ENCODE measurements at places on chromosomes 4 and X.
A peak's percentile ranks its signal among the peaks of the same experiment; 100 is the strongest.

DNA sequence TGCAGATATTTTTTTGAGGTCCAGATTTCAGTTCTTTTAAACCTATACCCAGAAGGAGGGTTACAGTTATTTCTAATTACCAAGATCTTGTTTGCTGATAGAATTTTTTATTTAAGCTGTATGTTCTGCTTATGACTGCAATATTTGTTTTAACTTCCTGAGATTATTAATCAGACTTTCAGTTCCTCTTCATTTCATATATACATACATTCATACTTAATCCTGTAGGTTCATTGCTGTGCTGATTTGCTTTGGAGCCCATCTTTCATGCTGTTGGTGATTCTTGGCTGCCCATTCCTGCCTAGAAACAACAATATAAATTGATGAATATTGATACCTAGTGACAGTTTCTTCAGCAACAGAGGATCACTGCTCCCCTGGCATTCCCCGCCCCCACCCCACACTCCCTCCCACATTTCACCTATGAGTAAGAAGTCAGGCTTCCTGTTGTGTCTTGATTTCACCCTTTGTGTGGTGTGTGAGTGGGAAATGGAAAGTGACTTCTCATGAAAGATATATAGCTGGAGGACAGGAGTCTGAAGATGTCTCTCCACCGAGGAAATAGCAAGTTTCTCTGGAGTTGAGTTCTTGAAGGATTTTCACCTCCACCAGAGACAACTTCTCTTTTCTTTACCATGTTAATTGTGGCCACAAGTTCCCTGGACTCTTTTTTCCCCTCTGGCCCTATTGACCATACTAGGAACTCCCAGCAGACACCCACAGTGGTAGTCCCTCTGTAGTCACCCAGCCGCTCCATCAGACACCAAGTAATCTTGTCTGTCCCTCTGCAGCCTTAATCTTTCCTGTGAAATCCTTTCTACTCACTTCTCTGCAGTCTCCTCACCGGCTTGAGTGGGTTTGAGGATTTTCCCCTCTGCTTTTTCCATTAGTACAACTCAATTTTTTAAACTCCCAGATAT is 118.4 kb downstream of the ASB9 start:
- no peak for DNase-seq

GRCh38 chr4:16026160-16026761 is 57.6 kb downstream of the PROM1 start:
- peak; percentile 69 for DNase-seq

- DNase-seq: no peak
Measured at GRCh38 chrX:31356275-31357212, 284.7 kb upstream of the FTHL17 start.

- no peak for DNase-seq
Measured at GRCh38 chr4:7295197-7295910, 103.0 kb downstream of the SORCS2 start.

DNA sequence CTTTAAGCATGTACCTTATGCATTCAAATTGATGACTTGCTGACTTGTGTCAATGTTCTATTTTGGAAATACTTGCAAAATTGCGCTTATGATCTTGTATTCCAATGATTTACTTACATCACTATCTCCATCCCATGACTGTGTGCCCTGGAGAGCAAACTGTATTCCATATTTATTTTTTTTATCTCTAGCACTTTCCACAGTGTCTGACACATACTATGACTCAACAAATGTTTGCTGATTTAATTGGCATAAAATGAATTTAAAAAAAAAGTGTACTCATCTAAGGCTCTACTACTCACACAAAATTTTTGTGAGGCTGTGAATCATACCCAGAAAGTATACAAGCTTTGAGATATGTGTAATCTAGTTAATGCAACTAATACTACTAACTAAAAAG is 1066.8 kb upstream of the ADGRL3 start:
- no peak for DNase-seq

DNA sequence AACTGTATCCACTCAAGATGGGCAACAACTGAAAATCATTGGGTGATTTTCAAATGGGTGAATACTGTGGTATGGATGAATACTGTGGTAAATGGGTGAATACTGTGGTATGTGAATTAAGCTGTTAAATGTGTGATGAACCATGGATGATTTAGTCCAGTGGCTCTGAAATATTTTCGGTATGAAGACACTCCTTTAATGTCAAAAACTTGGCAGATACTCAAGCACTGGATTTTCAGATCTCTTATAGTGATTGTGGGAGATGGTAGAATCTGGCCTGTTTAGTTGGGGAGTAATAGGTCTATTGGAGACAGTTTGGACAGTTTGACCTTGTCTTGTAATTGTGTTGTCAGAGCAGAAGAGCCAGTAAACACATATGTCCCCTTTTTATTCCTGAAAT is 45.7 kb downstream of the SSX7 start:
- no peak for DNase-seq

- no peak for DNase-seq
Measured at GRCh38 chr4:16082426-16083240, 1.2 kb downstream of the PROM1 start.

- no peak for DNase-seq
Measured at GRCh38 chrX:12865359-12865758, 1.5 kb upstream of the TLR7 start.

- DNase-seq: no peak
Measured at GRCh38 chr4:7004331-7004730, 38.8 kb upstream of the TADA2B start.

GRCh38 chr4:74311696-74312313 is 3.5 kb downstream of the EPGN start:
- DNase-seq: peak; percentile 56

- DNase-seq: no peak
Measured at GRCh38 chr4:92381616-92382015, 77.8 kb downstream of the GRID2 start.

DNA sequence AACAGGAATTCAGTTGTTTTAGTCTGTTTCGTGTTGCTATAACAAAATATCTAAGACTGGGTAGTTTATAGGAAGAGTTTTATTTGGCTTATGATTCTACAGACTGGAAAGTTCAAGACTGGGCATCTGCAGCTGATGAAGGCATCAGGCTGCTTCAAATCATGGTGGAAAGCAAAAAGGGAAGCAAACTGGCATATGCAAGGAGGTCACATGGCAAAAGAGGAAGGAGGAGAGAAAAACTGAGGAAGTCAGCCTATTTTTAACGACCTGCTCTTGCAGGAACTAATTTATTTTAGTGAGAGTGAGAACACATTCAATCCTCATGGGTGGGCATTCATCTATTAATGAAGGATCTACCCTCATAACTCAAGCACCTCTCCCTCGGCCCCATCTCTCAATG is 363.1 kb upstream of the HS3ST1 start:
- DNase-seq: no peak

- no peak for DNase-seq
Measured at GRCh38 chr4:16824278-16824806, 74.1 kb downstream of the LDB2 start.

GRCh38 chr4:107908377-107908776 is 23.0 kb upstream of the CYP2U1 start:
- DNase-seq: no peak

GRCh38 chrX:43661521-43662240 is 5.6 kb downstream of the MAOA start:
- no peak for DNase-seq

- no peak for DNase-seq
Measured at GRCh38 chr4:88908521-88908920, 148.5 kb downstream of the FAM13A start.

GRCh38 chrX:48636776-48637175 is 39.5 kb downstream of the WDR13 start:
- DNase-seq: no peak

DNA sequence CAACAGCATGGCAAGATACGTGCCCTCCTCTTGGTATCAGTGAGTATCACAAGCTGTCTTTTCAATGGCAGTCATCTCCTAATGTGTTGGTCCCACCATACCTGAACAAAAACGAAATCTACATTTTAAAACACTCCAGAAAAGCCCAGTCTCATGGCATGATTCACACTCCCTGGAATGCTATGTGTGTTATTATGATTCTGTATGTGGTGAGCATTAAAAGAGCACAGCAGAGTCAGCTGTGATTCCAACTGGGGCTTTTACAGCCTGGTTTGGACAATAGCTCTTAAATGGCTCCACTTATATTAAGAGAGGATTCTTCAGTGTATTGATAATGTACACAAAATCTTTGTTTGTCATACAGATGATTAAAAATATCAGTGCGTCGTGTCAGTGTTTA is 274.1 kb upstream of the GK2 start:
- DNase-seq: no peak

- DNase-seq: no peak
Measured at GRCh38 chrX:118825227-118825626, 1.6 kb downstream of the ZCCHC12 start.

DNA sequence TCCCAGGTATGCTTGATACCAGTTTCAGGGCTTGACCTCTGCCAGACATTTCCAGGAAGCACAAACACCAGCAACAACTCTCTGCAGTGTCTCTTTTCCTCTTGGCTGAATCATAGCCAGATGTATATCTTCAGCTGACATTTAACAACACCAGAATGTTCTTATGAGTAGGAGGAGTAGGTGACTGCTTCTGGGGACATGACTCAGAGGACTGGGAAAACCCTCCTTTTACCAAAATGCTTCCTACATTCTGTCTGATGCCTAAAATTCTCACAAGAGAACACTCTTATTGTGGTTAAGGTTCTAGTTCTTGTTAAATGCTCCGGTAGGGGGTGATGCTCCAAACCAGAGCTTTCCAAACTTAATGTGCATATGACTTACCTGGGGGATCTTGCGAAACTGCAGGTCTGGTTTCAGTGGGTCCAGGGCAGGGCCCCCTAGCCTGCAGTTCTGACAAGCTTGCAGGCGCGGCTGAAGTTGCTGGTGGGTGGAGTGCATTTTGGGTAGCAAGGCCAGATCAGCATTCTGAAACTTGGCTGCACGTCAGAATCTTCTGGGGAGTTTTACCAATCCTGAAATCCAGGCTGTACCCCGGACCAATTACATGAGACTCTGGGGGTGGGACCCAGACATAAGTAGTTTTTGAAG is 329.3 kb upstream of the RPS6KA3 start:
- no peak for DNase-seq

DNA sequence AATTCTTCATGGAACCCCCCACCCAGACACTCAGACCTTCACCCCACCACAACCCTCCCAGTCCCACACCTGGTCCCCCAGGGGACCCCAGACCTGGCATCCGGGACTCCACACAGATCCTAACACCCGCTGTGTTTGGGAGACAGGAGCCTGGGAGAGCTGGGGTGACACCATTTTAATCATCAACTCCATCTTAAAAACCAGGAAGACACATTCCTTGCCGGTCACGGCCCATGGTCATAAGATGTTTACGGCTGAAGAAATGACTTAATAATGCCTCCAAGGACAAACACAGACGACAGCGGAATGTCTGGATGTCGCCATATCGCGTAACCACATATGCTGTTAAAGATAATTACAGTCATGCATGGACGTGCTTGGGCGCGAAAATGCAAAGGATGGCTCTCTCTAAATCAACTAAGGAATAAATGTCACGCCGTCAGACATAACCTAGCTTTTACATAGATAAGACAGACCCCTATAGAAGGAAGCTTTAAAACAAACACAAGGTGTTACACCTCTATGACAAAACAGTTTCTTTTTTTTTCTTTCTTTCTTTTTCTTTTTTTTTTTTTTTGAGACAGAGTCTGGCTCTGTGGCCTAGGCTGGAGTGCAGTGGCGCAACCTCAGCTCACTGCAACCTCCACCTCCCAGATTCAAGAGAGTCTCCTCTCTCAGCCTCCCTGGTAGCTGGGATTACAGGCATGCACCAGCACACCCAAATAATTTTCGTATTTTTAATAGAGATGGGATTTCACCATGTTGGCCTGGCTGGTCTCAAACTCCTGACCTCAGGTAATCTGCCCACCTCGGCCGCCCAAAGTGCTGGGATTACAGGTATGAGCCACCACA is 2.1 kb upstream of the DHRSX start:
- no peak for DNase-seq

DNA sequence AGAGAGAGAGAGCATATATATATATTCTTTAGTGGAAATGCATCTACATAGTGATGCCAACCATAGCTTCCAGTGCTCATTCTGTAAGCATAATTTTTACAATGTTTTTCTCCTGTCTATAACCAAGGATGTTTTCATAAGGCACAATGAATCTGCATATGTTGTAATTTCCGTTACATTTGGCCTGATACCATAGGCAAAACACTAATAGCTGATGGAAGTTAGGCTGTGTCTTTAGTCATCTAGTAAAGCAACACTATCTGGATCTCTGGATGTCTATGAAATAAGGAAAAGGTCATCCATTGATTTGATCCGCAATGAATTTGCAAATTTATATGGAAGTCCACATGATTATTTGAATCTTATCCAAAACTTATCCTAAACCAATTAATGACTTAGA is 8.1 kb downstream of the PCDH7 start:
- DNase-seq: no peak

DNA sequence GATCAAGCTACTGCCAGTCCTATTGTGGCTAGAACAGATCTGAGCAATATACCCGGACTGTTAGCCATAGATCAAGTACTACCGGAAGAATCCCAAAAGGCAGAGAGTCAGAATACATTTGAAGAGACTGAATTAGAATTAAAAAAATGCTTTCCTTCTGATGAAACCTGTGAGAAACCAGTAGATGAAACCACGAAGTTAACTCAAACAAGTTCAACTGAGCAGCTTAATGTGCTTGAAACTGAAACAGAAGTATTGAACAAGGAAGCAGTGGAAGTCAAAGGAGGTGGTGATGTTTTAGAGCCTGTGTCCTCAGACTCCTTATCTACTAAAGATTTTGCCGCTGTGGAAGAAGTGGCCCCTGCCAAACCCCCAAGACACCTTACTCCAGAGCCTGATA is 46.8 kb downstream of the WDR44 start:
- DNase-seq: no peak

DNA sequence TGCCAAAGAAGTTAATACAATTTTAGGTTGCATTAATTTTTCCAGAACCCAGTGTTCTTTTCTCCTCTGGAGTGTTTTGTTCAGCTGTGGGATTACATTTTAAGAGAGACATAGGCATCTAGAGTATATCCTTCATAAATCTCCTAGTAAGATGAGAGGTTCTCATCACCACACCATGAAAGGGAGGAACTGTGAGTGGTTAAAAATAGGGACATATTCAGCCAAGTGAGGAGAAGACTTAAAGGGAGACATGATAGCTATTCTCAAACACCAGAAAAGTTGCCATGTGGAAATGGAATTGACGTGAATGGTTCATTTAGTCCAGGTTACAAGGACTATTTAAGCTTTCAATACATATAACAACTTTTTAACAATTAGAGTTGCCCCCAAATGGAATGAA is 6.5 kb upstream of the MRPL1 start:
- DNase-seq: no peak

DNA sequence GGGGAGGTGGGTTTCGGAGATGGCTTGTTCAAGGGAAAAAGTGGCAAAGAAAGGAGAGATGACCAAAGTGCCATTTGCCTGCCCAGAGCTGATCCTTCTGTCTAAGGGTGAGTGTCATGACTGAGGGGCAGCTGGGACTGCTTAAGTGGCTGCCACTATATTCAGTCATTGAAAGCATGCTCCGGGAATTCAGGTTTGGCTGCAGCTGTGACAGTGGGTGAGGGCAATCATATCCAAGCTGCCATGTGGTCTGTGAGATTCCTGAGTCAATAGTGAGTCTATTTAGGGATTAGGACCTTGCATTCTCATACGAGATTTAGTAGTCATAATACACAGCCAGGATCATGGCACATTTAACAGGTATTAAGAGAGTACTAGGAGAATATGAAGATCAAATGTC is 138.8 kb upstream of the BANK1 start:
- DNase-seq: no peak

All from hematopoietic multipotent progenitor cell treated with erythropoietin and hydrocortisone succinate and interleukin-3 and kit ligand, for 17 days (in vitro differentiated cells).